ENCODE measurements at places on chromosomes 2 and 18.

DNA sequence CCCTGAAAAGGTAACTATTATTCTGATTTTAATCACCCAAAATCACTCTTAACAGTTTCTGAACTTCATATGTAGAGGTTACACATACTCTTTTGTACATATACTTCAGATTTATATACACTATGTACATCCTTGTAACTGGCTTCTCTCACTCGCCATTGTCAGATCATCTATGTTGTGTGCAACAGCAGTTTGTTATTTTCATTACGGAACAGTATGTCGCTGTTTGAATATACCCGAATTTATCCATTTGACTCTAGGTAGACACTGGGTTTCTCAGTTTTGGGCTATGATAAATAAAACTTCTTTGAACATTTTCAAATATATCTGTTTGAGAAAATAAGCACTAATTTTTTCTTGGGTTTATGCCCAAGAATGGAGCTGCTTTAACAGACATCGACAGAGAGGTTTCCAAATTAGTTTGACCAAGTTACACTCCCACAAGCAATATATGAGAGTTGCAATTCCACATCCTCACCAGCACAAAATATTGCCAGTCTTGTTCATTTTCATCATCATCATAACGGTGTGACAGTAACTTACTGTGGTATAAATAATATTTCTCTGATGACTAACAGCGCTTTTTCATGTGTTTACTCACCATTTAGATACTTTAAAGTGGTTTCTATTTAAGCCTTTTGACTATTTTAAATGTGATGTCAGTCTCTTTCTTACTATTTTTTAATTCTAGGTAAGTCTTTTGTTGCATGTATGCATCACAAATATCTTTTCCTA, 80.9 kb downstream of the SMC6 start:
- peak; percentile 63 for DNase-seq

DNA sequence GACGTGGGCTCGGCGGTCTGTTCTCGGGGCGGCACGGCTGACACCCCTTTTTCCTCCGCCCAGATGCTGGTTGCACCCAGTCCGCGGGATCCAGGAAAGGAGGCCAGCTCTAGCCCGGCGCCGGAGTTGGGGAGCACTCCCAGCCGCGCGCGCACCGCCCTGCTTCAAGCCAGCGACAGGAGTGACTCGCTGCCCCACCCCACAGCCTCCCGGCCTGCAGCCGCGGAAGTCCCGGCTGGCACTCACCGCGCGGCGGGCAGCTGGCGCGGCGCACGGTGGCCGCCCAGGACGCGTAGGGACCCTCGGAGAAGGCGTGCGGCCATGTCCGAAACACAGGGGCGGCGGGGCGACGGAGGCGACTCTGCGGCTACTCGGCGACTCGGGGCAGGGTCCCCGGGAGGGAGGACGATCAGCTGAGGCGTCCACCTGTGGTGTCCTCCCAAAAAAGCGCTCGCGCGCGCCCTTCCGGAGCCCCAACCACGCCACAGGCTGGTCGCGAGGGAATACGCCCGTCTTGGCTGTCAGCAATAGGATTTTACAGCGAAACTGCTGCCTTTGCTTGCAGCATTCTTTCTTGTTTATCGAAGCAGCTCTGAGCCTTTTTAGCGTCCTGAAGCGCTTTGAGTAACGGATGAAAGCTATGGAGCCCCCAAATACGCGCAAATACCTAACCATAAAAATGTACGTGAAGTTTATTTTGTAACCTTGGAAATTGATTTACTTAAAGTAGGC, at the start of gene ACADL:
Gene ACADL (minus strand): TSS at position 507 of the 732 bp plus-strand sequence. CDS start 184 bp downstream, at position 323.
- no peak for DNase-seq

DNA sequence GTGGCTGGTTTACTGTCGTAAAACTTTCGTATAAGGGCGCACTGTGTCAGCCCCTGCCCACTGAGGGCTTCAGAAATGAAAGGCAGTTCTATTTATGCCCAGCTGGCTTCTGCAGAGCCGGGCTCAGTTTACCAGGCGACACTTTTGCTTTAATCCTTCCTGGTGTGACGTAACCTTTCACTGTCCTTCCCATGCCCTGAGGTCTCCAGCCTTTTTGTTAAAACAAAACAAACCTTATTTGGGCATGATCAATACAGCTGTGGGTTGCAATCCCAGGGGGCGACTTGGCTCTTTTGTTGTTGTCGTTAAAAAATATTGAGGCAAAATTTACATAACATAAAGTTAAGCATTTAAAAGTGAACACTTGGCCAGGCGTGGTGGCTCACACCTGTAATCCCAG, 85.3 kb downstream of the AGAP1 start:
- no peak for DNase-seq

- DNase-seq, result no peak
These were observed 108.0 kb upstream of the TNP1 start for GRCh38 chr2:216967889-216968288.

GRCh38 chr2:154462634-154463033, 235.9 kb upstream of the KCNJ3 start:
- DNase-seq, result no peak

GRCh38 chr18:77012806-77013541, 119.6 kb downstream of the MBP start:
- no peak for DNase-seq

- DNase-seq, result no peak
These were observed 29.8 kb downstream of the KCNE4 start for GRCh38 chr2:223081789-223082188.

DNA sequence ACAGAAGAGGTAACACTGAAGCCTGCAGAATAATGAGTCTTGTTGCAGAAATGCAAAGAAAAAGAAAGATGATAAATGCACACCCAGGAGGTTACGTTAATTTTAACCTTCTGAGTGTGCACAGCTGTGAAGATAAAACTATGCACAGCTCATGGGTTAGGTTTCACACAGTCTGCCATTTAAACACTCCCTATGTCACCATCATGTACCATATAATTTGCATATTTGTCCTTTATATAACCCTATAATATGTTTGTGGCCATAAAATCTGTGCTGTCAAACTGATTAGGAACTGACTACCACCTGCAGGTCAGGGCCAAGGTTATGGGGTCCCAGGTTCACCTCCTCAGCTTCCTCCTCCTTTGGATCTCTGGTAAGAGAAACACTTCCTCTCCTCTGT, 205.5 kb downstream of the RPIA start:
- DNase-seq, result no peak

- no peak for DNase-seq
These were observed 29.2 kb downstream of the ATP6V1C2 start for GRCh38 chr2:10750610-10751009.

DNA sequence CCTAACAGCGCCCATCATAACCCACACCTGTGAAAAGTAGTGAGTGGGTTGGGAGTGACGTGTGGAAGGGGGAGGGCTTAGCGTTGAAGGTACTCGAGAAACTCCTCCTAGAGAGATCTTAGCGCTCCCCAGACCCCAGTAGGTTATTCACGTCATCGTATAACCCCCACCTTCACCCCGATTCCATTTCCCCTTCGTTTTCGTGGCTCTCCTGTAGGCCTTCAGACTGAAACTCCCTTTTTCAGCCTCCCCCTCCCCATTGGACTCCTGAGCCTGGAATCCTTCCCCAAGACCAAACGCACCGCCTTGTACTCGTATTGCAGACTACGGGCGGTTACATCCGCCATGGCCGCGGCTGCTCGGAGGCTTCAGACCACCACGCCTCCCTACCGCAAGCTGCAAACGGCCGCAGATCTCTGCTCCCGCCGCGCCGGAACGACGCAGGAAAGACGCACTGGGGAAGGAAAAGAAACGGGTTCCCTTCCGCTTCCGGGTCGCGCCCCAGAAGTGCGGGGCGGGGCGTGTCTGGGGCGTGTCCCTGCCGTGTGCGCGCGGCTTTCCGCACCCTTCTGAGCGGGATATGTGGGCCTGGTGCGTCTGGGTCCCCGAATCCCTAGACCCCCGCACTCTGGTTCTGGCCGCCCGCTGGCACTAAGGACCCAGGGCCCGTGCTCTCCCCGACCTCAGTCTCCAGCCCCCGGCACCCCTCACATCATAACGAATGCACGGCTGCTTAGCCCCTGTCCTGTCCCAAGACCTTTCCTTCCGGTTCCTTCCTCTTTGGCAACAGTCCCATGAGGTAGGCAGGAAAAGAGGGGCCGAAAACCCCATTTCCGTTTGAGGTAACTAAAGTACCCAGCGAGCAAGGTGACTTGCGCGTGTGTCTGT, at the start of gene SNRNP200:
Gene SNRNP200 (minus strand): TSS at position 456 of the 888 bp plus-strand sequence. CDS start 109 bp downstream, at position 347.
- DNase-seq, result peak; percentile 94

GRCh38 chr2:8408560-8409460, 273.0 kb upstream of the ID2 start:
- DNase-seq, result peak; percentile 90

DNA sequence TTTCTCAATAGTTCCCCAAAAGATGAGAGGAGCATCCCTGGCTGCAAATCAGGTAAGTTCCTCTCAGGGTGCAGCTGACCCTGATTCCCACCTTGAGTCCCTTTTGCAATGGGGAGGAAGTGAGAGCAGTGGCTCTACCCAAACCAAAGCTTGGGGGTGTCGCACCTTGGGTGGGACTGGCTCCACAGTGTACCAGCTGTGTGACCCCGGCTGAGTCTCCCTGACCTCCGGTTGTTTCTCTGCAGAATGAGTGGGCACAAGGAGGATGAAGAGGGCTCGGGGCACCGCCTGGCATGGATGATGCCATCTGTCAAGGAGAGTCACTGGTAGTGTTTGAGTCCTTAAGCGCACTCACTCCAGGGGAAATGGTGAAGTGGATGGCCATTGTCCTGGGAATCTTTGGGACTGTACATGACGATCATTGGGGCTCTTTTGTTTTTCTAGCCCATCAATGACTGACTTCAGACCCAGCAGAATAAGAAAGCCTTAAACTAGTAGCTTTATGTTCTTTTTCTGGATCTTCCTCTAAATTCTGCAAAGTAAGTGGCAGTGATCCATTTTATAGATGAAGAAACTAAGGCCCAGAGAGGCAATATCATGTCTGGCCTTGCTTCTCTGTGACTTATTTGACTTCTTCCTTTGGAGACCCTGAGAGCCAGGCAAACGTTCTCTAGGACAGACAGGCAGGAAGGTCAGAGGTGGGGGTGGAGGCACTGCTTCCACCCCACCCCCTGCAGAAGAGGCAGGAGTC, 106.3 kb upstream of the ST3GAL5 start:
- no peak for DNase-seq

DNA sequence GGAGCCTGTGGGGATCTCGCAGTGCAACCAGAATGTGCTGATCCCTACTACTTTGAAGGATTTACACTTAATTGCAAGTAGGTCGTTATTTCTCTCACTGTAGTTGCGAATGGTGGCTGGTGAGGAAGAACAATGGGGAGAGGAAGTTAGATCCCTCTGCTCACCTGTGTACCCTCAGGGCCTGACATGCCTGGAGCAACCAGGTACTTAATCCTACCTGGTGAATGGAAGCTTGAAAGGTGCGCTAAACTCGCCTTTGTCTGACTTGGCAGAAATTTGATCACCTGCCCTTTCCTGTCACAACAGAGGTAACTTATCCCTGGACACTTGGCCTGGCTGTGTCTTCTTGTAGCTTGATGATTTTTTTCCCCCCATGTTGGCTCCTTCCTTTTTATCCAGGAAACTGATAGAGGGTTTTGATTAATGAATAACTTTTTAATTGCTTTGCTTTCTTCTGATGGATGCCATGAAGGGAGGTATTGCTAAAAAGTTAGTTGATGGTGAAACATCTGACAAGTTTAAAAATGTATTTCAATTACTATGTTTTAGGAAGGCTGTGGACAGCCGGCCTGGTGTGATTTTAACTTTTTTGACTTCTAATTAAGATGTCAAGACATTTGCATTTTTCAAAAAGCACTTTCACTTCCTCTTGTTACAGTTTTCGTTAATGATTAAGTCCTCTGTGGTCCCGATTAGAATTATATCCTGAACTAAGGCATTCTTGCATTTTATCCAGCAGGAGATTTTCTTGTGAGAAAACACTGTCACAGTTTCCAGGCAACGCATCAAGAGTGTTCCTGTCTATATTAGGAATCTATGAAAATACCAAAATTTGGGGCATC, 9.2 kb downstream of the SGPP2 start:
- no peak for DNase-seq

GRCh38 chr2:33291278-33292013, 185.0 kb upstream of the RASGRP3 start:
- no peak for DNase-seq

DNA sequence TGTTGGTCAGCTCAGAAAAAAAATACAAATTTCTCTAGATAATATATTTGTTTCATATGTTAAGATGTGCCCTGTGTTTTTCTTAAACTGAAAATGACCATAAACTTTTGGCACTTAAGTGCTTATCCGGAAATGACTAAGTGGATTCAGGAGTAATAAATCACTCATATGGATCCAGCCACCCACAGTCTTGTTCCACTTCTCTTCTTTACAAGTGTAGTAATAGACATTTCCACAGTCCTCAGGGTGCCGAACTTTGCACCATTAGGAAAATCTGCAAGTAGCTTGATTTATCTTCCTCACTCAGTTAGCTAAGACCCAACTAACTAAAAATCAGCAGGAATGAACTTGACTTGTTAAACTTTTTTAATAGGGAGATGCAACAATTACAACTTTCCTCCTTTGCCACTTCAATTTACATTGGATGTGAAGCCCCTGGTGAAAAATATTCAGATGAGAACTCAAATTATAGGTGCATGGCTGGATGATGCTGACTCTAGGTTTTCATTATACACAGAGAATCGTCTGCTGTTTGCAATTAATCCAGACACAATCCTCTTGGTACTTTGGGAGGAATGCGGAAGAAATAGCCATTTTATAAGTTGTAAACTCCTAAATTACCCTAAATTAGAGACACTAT, 322.5 kb downstream of the ARHGAP15 start:
- peak; percentile 42 for DNase-seq

- peak; percentile 19 for DNase-seq
These were observed at the start of gene RAD51AP2 for GRCh38 chr2:17518212-17519154. TSS of gene RAD51AP2 (minus strand) at chr2:17518440. CDS start at chr2:17518415, 25 bp downstream.

DNA sequence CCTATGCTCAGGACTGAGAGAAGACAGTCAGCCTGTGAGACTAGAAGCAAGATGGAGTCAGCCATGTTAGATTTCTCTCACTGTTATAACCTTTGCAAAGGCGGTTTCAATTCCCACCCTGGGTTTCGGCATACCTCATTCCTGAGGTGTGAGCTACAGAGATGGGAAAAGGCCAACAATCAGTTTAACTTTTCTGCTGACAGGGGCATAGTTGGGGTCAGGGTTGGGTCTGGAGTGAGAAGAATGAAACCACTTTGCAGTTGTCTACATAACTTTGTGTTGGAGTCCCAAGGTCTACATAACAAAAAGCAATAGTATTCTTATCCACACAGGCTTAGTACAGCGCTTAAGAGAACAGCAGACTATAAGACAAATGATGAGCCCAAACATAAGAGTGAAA, 28.1 kb upstream of the FEZ2 start:
- no peak for DNase-seq

- DNase-seq, result no peak
These were observed 64.5 kb upstream of the HDAC4 start for GRCh38 chr2:239465017-239466001.
